GM12865 (cell line): ENCODE measurements at places on chromosomes 2 and 18.

GRCh38 chr2:85438201-85439024 lies 19.9 kb downstream of the SH2D6 start:
- no peak for DNase-seq

DNA sequence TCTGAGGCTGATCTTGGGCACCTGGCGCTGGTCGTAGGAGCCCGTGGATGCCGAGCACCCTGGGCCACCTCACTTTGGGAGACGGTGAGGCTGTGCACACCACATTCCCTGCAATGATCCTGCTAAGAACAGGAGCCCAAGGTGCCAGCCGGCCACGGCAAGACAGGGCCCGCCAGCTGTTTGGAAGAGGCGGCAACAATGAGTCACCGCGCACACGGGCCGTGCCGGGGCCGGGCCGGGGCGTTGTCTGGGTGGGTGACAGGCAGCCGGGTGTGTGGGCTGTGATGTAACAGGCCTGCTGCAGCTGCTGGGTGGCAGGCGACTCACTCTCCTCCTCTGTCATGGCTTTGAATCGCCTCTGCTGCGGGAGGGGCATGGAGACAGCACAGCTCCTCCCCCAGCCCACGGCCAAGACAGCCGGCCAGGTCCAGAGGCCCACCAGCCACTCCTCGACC lies 49.7 kb upstream of the ODC1 start:
- DNase-seq = no peak

DNA sequence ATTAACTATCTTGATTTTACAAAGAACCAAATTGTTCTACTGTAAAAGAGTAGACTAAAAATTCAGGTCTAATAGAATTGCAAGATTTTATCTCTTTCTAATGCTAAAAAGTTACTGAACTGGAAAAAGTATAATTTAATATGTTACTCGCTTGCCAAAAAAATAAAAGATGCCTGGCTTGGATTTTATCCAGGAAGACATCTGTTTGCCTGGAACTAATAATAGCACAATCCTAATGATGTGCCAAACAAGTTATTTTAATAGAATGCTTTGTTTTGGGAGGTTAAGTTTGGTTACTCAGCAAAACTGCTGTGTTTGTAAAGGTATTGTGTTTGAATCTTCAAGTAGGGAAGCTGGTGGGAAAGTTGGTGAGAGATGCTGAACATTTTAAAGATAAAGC lies 19.4 kb upstream of the ZSWIM2 start:
- no peak for DNase-seq

DNA sequence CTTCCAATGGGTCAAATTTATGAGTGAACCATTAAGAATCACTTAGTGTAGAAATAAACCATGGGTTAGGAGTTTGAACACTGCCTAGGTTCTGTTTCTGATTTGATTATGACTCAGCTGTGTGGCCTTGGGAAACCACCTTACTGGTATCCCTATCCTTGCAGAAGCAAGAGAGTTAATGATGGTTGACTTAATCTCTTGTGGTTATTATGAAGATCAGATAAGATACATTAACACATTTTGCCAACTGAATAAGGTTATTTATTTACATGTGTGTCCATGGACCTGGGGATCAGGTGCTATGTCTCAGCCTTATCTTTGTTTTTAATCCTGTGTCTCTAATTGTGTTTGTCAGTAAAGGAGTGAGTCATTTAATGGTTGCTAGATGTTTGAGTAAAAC lies 5.4 kb upstream of the KCNJ13 start:
- DNase-seq = peak; percentile 69

DNA sequence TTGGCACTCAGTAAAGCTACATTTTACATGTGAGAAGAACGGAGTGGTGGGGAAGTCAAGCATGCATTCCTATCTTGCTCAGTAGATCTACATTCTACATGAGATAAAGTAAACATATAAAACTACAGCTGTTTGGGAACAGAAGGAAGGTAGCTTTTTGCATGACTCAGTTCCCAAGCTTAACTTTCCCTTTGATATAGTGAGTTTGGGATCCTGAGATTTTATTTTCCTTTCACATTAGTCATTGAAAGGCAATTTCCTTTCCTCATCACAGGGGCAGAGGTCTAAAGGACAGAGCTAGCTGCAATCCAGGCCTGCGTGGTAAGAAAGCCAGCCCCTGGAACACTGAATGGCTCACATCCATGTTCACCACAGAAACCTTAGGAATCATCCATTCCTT lies 257.2 kb downstream of the SRBD1 start:
- DNase-seq = no peak
